ENCODE measurements at places on chromosomes 7 and 10.

DNA sequence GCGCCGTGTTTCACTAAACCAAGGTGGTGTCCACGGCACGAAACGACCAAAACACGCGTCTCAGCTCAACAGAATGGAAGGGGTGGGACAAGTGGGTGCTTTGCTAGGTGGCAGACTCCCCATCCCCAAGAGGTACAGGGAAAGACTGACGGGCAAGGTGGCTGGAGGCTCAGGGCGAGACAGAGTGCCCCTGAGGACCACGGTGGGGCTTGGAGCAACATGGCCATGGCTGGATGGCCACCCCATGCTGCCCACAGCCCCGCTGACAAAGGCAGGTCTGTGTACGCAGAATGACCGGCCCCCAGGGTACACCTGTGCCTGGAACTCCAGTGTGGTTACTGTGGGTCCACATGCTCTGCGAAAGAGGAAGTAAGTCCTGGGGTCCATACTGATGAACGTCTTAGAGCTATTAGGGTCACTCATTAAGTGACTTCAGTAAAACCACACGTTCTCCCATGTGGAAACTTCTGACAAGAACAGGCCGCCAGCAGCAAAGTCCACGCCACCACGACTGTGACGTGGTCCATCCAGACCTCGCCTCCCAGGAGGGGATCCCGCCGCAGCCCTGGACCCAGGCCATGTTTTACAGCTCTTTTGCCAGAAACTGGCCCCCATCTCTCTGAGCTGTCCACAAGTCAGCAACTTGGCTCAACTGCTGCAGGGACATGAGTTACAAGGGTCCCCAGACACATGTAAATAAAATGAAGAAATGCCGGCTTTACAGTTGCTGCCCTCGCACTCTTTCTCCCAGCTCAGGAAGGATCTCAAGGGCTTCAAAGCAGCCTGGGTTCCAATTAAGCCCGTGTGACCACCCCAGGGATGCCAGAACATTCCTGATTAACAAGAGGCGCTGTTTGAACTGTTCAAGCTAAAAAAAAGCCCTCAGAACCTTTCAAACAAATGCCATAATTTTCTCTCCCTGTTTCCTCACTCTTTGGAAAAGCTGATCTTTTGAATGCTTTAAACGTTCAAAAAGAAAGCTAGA is 66.8 kb downstream of the MAD1L1 start:
- H3K27ac ChIP-seq = peak overlapping the region; percentile 12
- H3K4me3 ChIP-seq = no peak overlapping the region
- no peak for DNase-seq
- H3K36me3 ChIP-seq = 0 out of 2 replicates have a peak, but pooled peaks cover 2% of the 10 kb centered on the region
- no peaks in the 10 kb centered on the region for H3K27me3 ChIP-seq

- H3K4me3 ChIP-seq = no peak overlapping the region
- no peaks in the 10 kb centered on the region for H3K27me3 ChIP-seq
- H3K4me1 ChIP-seq = no peaks in the 10 kb centered on the region
- DNase-seq = no peak
- H3K27ac ChIP-seq = no peak overlapping the region
These were observed 131.4 kb downstream of the TCERG1L start for GRCh38 chr10:131180086-131180485.

- no peaks in the 10 kb centered on the region for H3K4me1 ChIP-seq
- DNase-seq = no peak
- no peaks in the 10 kb centered on the region for H3K27me3 ChIP-seq
- H3K36me3 ChIP-seq = no peaks in the 10 kb centered on the region
These were observed 259.5 kb upstream of the NPY start for GRCh38 chr7:24024276-24025068.

- no peak for DNase-seq
- H3K36me3 ChIP-seq = no peaks in the 10 kb centered on the region
- H3K27ac ChIP-seq = no peak overlapping the region
- H3K4me1 ChIP-seq = no peaks in the 10 kb centered on the region
- no peaks in the 10 kb centered on the region for H3K27me3 ChIP-seq
- H3K4me3 ChIP-seq = no peak overlapping the region
These were observed 69.5 kb downstream of the CDK13 start for GRCh38 chr7:40019558-40019957.

DNA sequence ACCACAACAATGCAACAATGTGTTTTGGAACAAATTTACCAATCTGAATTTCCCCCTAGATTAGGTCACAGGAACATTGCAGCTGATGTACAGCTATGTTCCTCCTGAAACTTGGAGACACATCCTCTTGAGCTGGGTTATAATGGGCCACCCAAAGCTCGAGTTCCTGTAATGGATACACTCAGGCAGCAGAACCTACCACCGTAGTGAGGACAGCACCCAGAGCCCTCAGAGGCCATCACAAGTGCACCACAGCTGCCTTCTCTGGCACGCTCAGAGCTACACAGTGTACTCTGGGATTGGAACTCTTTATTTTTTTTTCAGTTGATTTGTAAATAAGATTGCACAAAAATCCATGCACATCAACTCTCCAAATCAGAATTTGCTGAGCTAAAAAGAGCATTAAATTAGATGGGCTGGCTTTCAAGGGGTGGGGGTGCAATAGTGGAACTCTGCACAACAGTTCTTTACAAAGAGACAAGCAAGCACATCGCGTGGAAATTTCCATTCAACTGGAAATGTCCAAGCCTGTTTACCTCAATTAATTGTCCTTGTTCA is 56.7 kb downstream of the EGFR start:
- no peak overlapping the region for H3K27ac ChIP-seq
- DNase-seq = no peak
- H3K4me3 ChIP-seq = no peak overlapping the region

GRCh38 chr7:28314841-28315240 is 97.5 kb upstream of the CREB5 start:
- peak; percentile 27 for DNase-seq
- H3K36me3 ChIP-seq = no peaks in the 10 kb centered on the region
- peaks cover 35% of the 10 kb centered on the region for H3K4me1 ChIP-seq
- no peak overlapping the region for H3K27ac ChIP-seq

DNA sequence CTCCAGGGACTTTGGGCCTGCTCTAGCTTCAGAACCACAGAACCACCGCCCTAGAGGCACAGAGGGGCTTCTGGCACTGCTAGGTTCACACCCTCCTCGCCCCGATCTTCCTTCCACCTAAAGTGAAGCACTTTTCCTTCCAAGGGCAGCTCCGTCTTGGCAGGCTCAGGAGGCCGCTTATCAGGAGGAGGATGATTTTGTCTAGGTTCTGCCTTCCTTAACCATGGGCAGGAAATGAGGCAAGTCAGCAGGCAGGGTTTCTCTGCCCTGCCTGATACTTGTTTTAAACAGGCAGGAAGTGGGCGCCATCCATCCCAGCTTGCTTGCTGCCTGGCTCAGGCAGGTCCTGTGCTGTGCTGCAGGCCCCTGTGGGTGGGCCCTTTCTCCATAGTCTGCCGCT is 8.3 kb upstream of the ATP6V0E2 start:
- H3K36me3 ChIP-seq = no peaks in the 10 kb centered on the region
- DNase-seq = no peak
- no peak overlapping the region for H3K27ac ChIP-seq
- H3K27me3 ChIP-seq = no peaks in the 10 kb centered on the region

GRCh38 chr10:89494068-89494467 is 41.3 kb downstream of the SLC16A12 start:
- no peak overlapping the region for H3K4me3 ChIP-seq

- H3K27me3 ChIP-seq = peaks cover 2% of the 10 kb centered on the region
- 0 out of 2 replicates have a peak, but pooled peaks cover 10% of the 10 kb centered on the region for H3K4me1 ChIP-seq
- no peak overlapping the region for H3K4me3 ChIP-seq
- no peaks in the 10 kb centered on the region for H3K36me3 ChIP-seq
These were observed 165.2 kb upstream of the TMEM72 start for GRCh38 chr10:44745920-44746319.

DNA sequence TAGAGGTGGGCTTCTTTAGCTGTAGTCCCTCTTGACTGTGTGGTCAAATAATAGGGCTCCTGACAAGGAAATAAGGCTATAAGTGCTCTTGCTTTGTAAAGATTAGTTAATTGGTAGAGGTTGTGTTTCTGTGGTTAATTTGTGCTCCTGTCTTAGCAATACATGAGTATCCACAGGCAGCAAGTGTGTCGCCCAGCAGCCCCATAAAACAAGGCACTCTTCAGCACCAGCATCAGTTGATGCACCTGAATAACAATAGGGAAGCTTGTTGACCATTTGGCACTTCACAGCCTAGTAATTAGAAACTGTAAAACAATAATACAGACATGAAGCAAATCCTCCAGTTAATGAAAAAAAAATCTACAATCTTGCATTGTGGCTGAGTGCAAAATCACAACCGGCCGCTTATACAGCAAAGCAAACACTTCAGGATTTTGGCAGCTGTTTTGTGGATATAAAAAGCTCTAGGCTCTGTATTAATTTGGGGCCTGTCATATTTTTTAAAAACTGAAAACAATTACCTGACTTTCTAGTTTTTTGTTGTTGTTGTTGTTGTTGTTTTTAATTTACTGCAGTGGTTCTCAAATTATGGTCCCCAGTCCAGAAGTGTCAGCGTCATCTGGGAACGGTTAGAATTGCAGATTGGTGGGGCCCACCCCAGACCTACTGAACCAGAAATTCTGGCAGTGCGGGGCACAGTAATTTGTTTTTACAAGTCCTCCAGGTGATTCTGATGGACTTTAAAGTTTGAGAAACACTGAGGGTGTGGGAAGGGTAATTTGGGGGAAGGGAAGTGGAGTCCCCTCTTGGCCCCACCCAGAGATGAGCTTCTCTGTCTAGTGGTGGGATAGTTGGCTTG is 56.8 kb downstream of the AUTS2 start:
- H3K36me3 ChIP-seq = no peaks in the 10 kb centered on the region
- DNase-seq = no peak
- H3K4me1 ChIP-seq = no peaks in the 10 kb centered on the region

GRCh38 chr10:73110345-73110849 is at the start of gene NUDT13:
TSS of gene NUDT13 (plus strand) at chr10:73110455. CDS start at chr10:73114366, 3,911 bp downstream.
- peak; percentile 84 for DNase-seq
- H3K27ac ChIP-seq = peak within 1 kb of the TSS; percentile 90
- no peaks in the 10 kb centered on the region for H3K27me3 ChIP-seq
- no peaks in the 10 kb centered on the region for H3K36me3 ChIP-seq
- peak within 1 kb of the TSS; percentile 52 for H3K4me3 ChIP-seq
- H3K4me1 ChIP-seq = peaks cover 11% of the 10 kb centered on the region

- DNase-seq = no peak
- H3K4me1 ChIP-seq = no peaks in the 10 kb centered on the region
- no peaks in the 10 kb centered on the region for H3K36me3 ChIP-seq
These were observed 14.9 kb upstream of the GIMAP8 start for GRCh38 chr7:150435390-150436073.

GRCh38 chr7:74573512-74573911 is 84.0 kb upstream of the GTF2I start:
- H3K27ac ChIP-seq = no peak overlapping the region
- DNase-seq = no peak
- H3K36me3 ChIP-seq = 0 out of 2 replicates have a peak, but pooled peaks cover 2% of the 10 kb centered on the region
- no peak overlapping the region for H3K4me3 ChIP-seq

- H3K4me1 ChIP-seq = no peaks in the 10 kb centered on the region
- no peak for DNase-seq
- H3K27ac ChIP-seq = no peak overlapping the region
- H3K4me3 ChIP-seq = no peak overlapping the region
- H3K27me3 ChIP-seq = no peaks in the 10 kb centered on the region
- no peaks in the 10 kb centered on the region for H3K36me3 ChIP-seq
These were observed 101.8 kb upstream of the PITRM1 start for GRCh38 chr10:3274414-3274813.

- no peaks in the 10 kb centered on the region for H3K4me1 ChIP-seq
- no peaks in the 10 kb centered on the region for H3K36me3 ChIP-seq
- 0 out of 2 replicates have a peak, but pooled peaks cover 1% of the 10 kb centered on the region for H3K27me3 ChIP-seq
- H3K4me3 ChIP-seq = no peak overlapping the region
- H3K27ac ChIP-seq = no peak overlapping the region
These were observed 8.6 kb downstream of the FAM241B start for GRCh38 chr10:69638642-69639041.

DNA sequence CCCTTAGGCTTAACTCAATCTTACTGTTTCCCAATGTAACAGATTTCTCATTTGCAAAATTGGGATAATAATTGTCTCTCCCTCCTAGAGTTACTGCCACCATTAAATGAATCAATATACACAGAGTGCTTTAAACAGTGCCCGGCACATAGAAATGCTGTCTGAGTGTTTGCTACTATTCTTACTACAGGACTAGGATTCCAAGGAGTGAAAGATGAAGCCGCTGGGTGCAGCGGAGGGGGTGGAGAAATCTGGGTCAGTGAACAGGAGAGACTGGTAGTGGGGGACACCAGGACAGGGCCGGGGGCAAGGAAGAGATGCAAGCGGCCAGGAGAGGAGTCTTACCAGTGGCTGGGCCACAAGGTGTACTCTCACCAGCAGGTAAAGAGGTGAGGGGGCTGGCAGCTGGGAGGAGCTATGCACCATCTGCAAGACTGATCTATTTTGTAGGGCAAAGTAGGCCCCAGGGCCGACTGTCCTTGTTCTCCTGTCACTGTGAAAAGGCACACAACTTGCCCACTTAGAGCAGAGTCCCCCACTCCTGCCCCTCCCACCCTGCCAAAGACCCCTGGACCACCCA is 18.5 kb upstream of the PRRT4 start:
- H3K27me3 ChIP-seq = no peaks in the 10 kb centered on the region
- H3K4me1 ChIP-seq = no peaks in the 10 kb centered on the region
- H3K4me3 ChIP-seq = no peak overlapping the region
- H3K36me3 ChIP-seq = no peaks in the 10 kb centered on the region
- no peak overlapping the region for H3K27ac ChIP-seq

- no peaks in the 10 kb centered on the region for H3K36me3 ChIP-seq
- peaks cover 7% of the 10 kb centered on the region for H3K4me1 ChIP-seq
- H3K27ac ChIP-seq = no peak overlapping the region
- no peaks in the 10 kb centered on the region for H3K27me3 ChIP-seq
These were observed 1.3 kb downstream of the HOXA9 start for GRCh38 chr7:27164045-27164366.

GRCh38 chr10:11162828-11163599 is 145.3 kb downstream of the CELF2 start:
- no peak overlapping the region for H3K4me3 ChIP-seq
- H3K4me1 ChIP-seq = no peaks in the 10 kb centered on the region
- no peaks in the 10 kb centered on the region for H3K27me3 ChIP-seq
- H3K36me3 ChIP-seq = no peaks in the 10 kb centered on the region
- no peak overlapping the region for H3K27ac ChIP-seq

- H3K36me3 ChIP-seq = no peaks in the 10 kb centered on the region
- H3K4me3 ChIP-seq = no peak overlapping the region
- DNase-seq = no peak
- no peak overlapping the region for H3K27ac ChIP-seq
- H3K4me1 ChIP-seq = no peaks in the 10 kb centered on the region
- no peaks in the 10 kb centered on the region for H3K27me3 ChIP-seq
These were observed 80.1 kb downstream of the GRID1 start for GRCh38 chr10:86286236-86287109.

DNA sequence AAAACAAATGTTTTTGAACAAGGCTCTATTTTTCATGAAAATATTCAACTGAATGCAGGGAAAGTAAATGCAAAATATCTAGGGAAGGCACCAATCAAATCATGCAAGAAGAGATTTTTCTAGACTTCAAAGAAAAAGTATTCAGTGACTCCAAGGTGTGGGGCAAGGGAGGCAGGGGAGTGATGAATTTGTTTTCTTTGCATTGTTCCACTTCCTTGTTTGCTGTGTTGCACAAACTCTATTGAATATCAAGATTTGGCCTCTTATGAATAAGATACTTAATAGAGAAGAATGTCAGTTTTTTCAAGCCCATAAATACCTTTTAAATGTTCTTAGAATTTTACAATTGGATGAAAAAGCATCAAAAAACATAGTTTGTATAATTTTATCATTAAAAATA is 26.4 kb downstream of the STEAP1 start:
- no peaks in the 10 kb centered on the region for H3K36me3 ChIP-seq
- no peaks in the 10 kb centered on the region for H3K4me1 ChIP-seq
- H3K27me3 ChIP-seq = no peaks in the 10 kb centered on the region
- H3K27ac ChIP-seq = no peak overlapping the region
- no peak for DNase-seq

GRCh38 chr10:73923935-73924598 is 13.1 kb downstream of the PLAU start:
- H3K27me3 ChIP-seq = no peaks in the 10 kb centered on the region
- H3K27ac ChIP-seq = no peak overlapping the region
- DNase-seq = no peak
